Thyroid gland (tissue), 4 donors: ENCODE measurements at places on chromosomes 3 and 15. TPM values are rescaled to one million over a fixed set of nuclear protein-coding genes. Genes with fewer than 3 reads are reported as not detected.

P2RY14 gene
- total RNA-seq: 1.8 TPM

APEH gene
- total RNA-seq: 219 TPM

FSIP1 gene
- total RNA-seq: 0.94 TPM

KLF13 gene
- 117 TPM for total RNA-seq

SAMD7 gene
- not detected for total RNA-seq

HRH1 gene
- total RNA-seq: 1.9 TPM

LOXL1 gene
- total RNA-seq: 15.2 TPM
